Activated T-helper 1 cell treated with anti-CD3 and anti-CD28 coated beads, Interleukin-12 subunit alpha, Interleukin-12 subunit beta, Interleukin-2, Interleukin-4 antibody, amounts not matched to agents 30 ng/mL and 10 ng/mL and 1 ng/mL, durations not matched to agents 14 hours and 24 hours and 36 hours (primary cell): ENCODE measurements at places on chromosomes 11 and 22. TPM values are rescaled to one million over a fixed set of nuclear protein-coding genes. Genes with fewer than 3 reads are reported as not detected.

COMT gene
- total RNA-seq: 99.4 and 112 TPM in 2 replicates

CYB5R3 gene
- total RNA-seq: 69.8 and 75.1 TPM in 2 replicates

CTTN gene
- total RNA-seq: 51.4 and 53.7 TPM in 2 replicates

OR2D2 gene
- total RNA-seq: 0.34 and 0.56 TPM in 2 replicates

PHF21B gene
- 0.21 TPM in 1 of 2 replicates, not detected in the other for total RNA-seq

CCDC157 gene
- 2.4 and 3.0 TPM in 2 replicates for total RNA-seq

DNA sequence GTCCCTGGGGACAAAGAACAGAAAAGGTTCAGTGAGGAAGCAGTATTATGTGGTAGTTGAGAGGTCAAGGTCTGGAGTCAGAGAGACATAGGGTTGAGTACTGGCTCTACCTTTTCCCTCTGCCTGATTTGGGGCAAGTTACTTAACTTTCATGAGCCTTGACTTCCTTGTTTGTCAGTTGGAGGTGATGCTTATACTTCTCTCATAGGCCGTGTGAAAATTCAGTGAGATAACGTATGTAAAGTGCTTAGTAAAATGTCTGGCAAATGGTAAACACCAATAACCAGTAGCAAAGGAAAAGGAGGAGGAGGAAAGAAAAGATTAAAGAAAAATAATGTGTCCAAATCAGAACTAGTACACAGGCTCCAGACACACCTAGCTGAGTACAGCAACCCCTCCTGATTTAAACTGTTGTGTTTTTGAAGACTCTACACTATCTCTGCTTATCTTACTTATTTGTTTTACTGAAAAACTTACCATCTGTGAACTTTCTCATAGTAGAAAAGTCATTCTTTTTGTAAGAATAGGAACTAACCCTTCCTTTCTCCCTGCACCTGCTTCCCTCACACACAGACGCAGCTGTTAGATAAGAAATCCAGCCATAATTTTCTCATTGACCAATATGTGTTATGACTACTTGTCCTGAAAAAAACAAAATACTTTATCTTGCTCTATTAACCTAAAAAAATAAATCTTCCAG lies 126.9 kb downstream of the CD44 start:
- no peak overlapping the region for H3K27ac ChIP-seq
- peaks cover 6% of the 10 kb centered on the region for H3K4me1 ChIP-seq
- H3K4me3 ChIP-seq: no peak overlapping the region

- peaks cover 8% of the 10 kb centered on the region for H3K36me3 ChIP-seq
- DNase-seq: no peak
- H3K4me3 ChIP-seq: no peak overlapping the region
- no peak overlapping the region for H3K27ac ChIP-seq
These were observed 4.7 kb downstream of the UNC93B1 start for GRCh38 chr11:67999201-67999629.

- H3K4me3 ChIP-seq: no peak overlapping the region
- H3K36me3 ChIP-seq: peaks cover 24% of the 10 kb centered on the region
- H3K27ac ChIP-seq: no peak overlapping the region
- H3K4me1 ChIP-seq: peaks cover 3% of the 10 kb centered on the region
- no peaks in the 10 kb centered on the region for H3K27me3 ChIP-seq
- DNase-seq: no peak
These were observed 16.9 kb downstream of the CSNK1E start for GRCh38 chr22:38300197-38300945.

- H3K4me3 ChIP-seq: no peak overlapping the region
- peaks cover 5% of the 10 kb centered on the region for H3K4me1 ChIP-seq
- H3K27me3 ChIP-seq: peaks cover 58% of the 10 kb centered on the region
These were observed 3.3 kb downstream of the SCARF2 start for GRCh38 chr22:20434264-20434751.

DNA sequence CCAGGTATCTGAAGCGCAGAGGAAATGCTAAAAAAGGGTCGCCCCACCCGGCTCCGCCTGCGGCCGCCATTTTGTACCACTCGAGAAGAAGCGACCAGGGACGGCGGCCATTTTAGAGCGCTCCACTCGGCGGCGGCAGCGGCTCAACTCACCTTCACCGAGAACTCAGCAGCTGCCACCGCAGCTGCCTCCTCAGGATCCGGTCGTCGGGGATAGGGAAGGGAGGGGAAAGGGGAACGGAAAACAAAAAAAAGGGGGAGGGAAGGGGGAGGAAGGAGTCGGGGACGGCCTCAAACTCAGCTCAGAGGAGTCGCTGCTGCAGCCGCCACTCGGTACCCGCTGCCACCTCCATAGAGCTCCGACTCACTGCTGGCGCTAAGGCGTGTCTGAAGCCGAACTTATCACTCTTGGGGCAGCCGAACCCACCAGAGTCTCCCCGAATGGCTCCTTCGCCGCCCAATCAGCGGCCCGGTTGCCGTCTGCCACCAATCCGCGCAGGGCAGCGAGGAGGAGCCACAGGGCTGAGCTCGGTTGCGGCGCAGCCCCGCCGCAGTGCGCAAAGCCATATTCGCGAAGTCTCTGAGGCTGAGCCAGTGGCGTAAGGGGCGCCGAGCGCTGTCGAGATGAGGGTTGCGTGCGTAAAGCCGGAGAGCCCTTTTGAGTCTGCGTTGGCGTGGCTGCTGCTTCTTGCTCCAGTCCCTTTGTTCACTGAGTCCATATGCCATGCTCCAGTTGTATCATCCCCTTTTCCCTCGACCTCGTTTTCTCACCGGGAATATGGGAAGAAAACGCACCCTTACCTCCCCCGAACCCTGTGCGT lies at the start of gene EIF4G2:
EIF4G2 (minus strand) TSS at position 374 of the 820 bp plus-strand sequence.
- peaks cover 43% of the 10 kb centered on the region for H3K4me1 ChIP-seq
- H3K36me3 ChIP-seq: peaks cover 47% of the 10 kb centered on the region
- H3K4me3 ChIP-seq: peak within 1 kb of the TSS; percentile 95
- peak within 1 kb of the TSS; percentile 98 for H3K27ac ChIP-seq
- H3K27me3 ChIP-seq: no peaks in the 10 kb centered on the region

DNA sequence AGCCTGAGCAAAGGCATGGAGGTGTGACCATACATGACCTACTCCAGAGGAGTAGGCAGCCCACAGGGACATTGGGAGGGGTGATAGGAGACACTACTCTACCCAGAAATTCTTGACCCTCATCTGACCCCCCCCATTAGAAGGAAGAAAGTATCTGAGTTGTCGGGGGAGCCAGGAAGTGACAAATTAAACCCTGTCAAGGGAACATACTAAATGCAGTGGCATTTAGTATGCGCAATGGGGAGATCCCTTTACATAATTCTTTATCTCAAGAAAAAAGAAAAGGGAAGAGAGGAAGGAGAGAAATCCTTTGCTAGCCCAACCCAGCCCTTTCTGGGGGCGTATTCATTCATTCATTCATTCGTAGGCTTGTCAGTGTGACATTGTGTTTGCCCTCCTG lies 58.8 kb downstream of the NAV2 start:
- H3K36me3 ChIP-seq: no peaks in the 10 kb centered on the region
- H3K27ac ChIP-seq: no peak overlapping the region

GRCh38 chr11:107924306-107924705 lies 3.9 kb upstream of the RAB39A start:
- H3K27ac ChIP-seq: no peak overlapping the region
- H3K36me3 ChIP-seq: no peaks in the 10 kb centered on the region
- peaks cover 5% of the 10 kb centered on the region for H3K4me1 ChIP-seq
- DNase-seq: no peak

- H3K27me3 ChIP-seq: no peaks in the 10 kb centered on the region
- peaks cover 2% of the 10 kb centered on the region for H3K4me1 ChIP-seq
- H3K4me3 ChIP-seq: no peak overlapping the region
- H3K36me3 ChIP-seq: no peaks in the 10 kb centered on the region
These were observed 6.0 kb downstream of the NIPSNAP1 start for GRCh38 chr22:29574762-29575450.

DNA sequence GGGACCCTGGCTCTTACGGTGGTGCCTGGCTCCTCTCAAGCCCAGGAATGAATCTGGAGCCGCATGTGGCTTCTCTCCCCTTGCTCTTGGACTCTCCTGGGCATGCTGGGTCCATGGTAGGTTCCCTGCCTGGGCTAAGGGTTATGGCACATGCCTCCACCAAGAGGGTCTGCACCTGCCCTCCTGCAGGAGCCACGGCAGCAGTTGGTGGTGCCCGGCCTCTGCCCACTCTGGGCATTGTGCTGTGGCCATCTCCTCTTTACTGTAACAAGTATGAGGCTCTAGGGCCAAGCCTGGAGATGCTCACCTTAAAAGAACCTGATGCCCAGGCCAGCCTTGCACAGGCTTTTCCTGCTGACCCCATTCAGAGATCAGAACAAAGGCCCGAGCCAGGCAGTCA lies 104.0 kb upstream of the PITPNB start:
- peaks cover 10% of the 10 kb centered on the region for H3K4me1 ChIP-seq
- H3K36me3 ChIP-seq: no peaks in the 10 kb centered on the region
- no peak for DNase-seq
- no peak overlapping the region for H3K4me3 ChIP-seq
